HFFc6 (cell line): ENCODE measurements at places on chromosomes 2 and 18.

GRCh38 chr2:43171789-43172188 is 54.6 kb downstream of the ZFP36L2 start:
- DNase-seq, result peak; percentile 20

DNA sequence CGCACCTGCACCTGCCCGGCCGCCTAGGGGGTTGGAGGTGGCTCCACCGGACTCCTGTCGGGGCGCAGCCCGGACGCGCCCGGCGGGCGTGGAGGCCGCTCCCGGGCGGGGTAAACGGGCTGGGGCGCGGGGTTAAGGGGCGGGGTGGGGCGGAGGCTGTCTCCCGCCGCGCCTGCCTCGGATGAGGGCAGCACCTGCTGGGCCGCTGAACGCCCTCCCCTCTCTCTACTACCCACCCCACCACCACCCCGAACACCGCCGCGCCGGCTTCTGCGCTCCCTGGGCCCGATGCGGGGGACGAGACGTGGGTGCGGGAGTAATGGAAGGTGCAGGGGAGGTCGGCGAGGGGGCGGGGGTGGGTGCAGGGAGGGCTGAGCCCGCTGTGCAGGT is 224.8 kb upstream of the ID2 start:
- no peak for DNase-seq

- DNase-seq, result no peak
Measured at GRCh38 chr2:16038621-16039020, 98.3 kb downstream of the MYCN start.

DNA sequence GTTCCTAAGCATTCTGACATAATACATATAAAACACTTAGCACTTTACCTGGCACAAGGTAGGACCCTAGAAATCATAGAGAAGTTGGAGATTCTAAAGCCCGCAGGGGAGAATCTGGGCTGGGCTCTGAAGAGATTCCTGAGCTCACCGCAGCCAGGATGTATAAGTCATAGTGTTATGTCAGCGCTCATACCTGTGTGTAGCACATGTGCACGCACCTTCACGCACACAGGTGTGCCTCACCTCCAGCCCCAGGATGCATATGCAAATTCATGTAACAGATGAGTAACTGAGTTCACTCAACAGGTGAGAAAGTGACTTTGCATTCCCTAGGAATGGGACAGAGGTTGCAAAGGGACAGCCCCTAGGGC is 7.9 kb upstream of the SDC1 start:
- DNase-seq, result no peak

DNA sequence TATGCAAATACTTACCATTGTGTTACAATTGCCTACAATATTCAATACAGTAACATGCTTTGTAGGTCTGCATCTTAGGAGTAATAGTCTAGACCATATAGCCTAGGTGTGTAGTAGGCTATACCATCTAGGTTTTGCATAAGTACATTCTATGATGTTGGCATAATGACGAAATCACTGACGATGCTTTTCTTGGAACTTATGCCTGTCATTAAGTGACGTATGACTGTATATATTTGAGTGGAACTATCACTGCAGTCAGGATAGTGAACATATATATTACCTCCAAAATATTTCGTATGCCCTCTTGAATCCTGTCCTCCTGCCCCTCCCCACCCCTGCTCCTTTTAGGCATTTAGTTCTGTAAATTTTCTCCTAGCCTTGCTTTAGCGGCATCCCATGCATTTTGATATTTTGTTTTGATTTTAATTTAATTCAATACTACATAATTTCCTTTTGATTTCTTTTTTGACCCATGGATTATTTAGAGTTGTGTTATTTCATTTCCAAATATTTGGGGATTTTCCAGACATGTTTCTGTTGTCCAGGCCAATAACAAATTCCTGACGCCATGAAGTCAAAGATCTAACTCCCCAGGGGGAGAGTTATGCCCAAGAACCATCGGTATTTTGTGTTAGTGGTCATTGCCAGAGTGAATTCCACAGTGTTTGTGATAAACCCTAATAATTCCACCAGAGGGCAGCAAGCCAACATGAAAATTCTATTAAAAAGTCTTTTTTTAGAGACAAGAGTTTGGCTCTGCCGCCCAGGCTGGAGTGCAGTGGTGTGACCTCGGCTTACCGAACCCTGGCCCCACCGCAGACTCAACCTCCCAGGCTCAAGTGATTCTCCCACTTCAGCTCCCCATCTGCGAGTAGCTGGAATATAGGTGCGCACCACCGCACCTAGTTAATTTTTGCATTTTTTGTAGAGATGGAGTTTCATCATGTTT is 24.2 kb upstream of the CASP8 start:
- DNase-seq, result peak; percentile 78

DNA sequence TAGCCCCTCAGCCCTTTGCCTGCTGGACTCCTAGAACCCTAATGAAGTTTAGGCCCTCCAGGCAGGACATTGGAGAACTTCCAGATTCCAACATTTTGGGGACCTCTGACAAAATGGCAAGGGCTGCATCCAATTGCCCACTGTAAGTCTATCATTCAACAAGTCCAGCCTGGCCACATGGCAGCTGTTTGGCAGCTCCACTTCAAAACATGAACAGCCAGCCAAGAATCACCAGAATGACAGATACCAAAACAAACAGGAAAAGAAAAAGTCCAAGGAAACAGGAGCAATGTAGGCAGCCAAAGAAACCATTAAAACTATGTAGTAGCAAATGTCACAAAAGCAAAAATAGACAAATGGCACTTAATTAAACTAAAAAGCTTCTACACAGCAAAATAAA is 25.5 kb downstream of the SLC4A5 start:
- no peak for DNase-seq

DNA sequence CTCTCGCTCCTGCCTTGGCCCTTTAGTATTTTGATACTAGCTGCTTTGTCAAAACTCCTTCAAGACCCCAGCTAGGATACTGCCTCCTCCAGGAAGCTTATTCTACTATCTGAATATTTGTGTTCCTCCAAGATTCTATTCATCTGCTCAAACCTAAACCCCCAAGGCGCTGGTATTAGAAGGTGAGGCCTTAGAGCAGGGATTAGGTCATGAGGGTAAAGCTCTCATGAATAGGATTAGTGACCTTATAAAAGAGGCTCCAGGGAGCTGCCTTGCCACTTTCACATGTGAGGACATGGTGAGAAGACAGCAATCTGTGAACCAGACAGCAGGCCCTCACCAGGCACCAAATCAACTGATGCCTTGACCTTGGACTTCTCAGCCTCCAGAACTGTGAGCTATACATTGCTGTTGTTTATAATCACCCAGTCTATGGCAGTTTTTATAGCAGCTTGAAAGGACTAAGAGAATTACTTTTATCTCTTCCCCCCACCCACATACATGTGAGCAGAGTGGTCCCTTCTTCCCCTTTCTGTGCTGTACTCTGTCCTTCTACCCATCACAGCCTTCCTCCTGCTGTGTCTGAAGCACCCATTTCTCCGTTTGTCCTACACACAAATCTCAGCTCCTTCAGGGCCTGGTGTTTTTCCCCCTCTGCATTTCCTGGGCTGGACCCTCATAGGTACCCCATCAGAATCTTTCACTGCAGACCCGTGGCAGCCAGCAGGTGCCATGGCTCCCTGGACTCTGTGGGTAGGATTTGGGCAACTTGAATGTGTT is 54.5 kb downstream of the HS1BP3 start:
- DNase-seq, result no peak

GRCh38 chr2:46482490-46482889 is 3.1 kb downstream of the TMEM247 start:
- no peak for DNase-seq

GRCh38 chr2:29714333-29714732 is 207.1 kb downstream of the ALK start:
- DNase-seq, result no peak

GRCh38 chr18:73270920-73271634 is 403.3 kb upstream of the NETO1 start:
- DNase-seq, result no peak

- no peak for DNase-seq
Measured at GRCh38 chr2:5539282-5540165, 152.7 kb upstream of the SOX11 start.

GRCh38 chr2:162017233-162017632 is 56.8 kb downstream of the DPP4 start:
- no peak for DNase-seq

GRCh38 chr2:146677280-146677679 is 1167.5 kb upstream of the ACVR2A start:
- DNase-seq, result no peak

GRCh38 chr2:46973673-46974072 is 58.1 kb upstream of the MCFD2 start:
- DNase-seq, result no peak

- DNase-seq, result no peak
Measured at GRCh38 chr2:37855283-37856041, 69.6 kb upstream of the RMDN2 start.

- no peak for DNase-seq
Measured at GRCh38 chr2:1480671-1481076, 67.4 kb downstream of the TPO start.

DNA sequence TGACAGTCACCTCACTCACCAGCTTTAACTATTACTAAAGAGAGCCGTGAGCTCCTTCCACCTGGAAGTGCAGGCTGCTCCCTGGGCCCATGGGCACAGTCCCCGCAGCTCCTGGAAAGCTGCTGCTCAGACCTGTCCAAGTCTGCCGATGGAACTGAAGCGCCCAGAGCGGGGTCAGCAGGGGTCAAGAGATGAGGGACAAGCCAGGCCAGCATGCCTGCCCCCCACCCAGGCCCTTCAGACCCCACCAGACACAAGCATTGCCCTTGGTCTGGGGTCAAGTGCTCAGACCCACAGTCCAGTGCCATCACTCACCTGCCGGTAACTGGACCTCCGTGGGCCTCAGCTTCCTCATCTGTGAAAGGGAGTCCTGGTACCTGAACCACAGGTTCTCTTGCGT is 59.9 kb downstream of the BIN1 start:
- no peak for DNase-seq

- DNase-seq, result no peak
Measured at GRCh38 chr2:14633061-14633460, 544 bp downstream of the LRATD1 start.

DNA sequence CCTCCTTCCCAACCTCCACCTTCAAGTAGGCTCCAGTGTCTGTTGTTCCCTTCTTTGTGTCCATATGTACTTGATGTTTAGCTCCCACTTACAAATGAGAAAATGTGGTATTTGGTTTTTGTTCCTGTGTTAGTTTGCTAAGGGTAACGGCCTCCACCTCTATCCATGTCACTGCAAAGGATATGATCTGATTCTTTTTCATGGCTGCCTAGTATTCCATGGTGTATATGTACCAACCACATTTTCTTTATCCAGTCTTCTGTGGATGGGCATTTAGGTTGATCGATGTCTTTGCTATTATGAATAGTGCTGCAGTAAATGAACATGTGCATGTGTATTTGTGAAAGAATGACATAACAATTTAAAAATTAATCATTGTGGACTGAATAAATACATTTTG is 19.5 kb upstream of the TFPI start:
- DNase-seq, result no peak

DNA sequence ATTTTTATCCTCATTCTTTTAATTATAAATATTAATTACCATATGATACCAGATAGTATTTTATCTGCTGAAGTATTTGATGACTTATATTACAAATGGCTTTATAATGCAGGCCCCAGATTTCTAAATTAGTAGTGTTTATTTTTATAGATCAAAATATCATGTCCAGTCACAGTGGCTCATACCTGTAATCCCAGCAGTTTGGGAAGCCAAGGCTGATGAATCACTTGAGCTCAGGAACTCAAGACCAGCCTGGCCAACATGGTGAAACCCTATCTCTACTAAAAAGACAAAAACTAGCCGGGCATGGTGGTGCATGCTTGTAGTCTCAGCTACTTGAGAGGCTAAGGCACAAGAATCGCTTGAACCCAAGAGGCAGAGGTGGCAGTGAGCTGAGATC is 100.1 kb upstream of the ARHGAP15 start:
- DNase-seq, result no peak

- no peak for DNase-seq
Measured at GRCh38 chr2:43067254-43068040, 159.0 kb downstream of the ZFP36L2 start.

- no peak for DNase-seq
Measured at GRCh38 chr2:76953733-76954347, 568.3 kb downstream of the LRRTM4 start.

GRCh38 chr18:69935319-69936190 is 12.1 kb downstream of the CD226 start:
- DNase-seq, result no peak
